ENCODE measurements at places on chromosomes 12 and 14.

DNA sequence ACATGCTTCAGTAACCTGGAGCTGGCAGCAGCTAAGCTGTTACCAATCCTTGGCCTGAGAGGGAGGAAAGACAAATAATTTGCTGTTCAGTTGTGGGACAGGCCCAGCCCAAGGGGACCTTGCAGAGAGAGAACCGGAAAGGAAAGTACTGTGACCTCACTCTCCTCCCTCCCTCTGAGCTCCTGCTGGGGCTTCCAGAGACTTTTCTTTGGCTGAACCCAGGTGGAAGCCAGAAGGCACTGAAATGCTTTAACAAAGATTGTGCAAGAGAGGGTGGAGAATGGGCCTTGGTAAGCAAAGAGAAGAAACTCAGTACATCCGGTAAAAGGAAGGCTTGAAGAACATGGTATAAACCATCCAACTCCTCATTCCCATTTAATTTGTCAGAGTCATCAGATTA, 457.1 kb downstream of the GLT1D1 start:
- no peak for DNase-seq

DNA sequence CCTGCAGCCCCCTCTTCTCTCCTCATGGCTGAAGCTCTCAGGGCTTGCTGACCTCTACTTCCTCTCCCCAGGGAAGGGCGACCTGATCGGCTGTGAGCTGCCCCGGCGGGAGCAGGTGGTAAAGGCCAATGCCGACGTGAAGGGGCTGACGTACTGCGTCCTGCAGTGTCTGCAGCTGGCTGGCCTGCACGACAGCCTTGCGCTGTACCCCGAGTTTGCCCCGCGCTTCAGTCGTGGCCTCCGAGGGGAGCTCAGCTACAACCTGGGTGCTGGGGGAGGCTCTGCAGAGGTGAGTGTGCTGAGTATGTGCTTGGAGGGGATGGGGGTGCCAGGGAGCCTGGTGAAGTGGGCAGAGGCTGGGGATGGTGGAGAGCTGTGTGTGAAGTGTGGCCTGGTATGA, 13.7 kb downstream of the MCRS1 start:
- DNase-seq: no peak

DNA sequence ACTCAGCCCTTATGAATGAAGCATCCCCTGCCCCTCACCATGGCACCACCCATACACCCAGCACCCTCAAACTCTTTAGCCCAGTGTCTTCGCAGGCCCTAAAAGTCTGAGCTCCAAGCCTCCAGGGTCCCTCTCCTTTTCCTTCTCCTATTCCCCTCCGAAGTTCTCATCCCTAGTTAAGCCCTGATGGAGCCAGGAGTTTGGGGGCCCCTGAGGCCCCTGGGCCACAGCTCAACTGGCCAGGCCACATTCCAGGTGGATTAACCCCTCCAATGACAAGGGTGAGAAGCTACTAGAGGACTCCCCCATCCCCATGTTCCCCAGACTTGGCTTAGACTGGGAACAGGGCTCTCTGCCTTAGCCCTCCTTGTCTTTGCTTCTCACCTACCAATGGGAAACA, 2.6 kb downstream of the RARG start:
- no peak for DNase-seq

GRCh38 chr14:94109915-94110250, 653 bp upstream of the IFI27 start:
- DNase-seq: no peak

GRCh38 chr12:47781479-47782371, 8.7 kb downstream of the SLC48A1 start:
- DNase-seq: no peak

- DNase-seq: no peak
Observed at GRCh38 chr12:121278169-121279070, 18.1 kb downstream of the CAMKK2 start.

- DNase-seq: no peak
Observed at GRCh38 chr14:76134231-76134630, 17.5 kb upstream of the GPATCH2L start.

DNA sequence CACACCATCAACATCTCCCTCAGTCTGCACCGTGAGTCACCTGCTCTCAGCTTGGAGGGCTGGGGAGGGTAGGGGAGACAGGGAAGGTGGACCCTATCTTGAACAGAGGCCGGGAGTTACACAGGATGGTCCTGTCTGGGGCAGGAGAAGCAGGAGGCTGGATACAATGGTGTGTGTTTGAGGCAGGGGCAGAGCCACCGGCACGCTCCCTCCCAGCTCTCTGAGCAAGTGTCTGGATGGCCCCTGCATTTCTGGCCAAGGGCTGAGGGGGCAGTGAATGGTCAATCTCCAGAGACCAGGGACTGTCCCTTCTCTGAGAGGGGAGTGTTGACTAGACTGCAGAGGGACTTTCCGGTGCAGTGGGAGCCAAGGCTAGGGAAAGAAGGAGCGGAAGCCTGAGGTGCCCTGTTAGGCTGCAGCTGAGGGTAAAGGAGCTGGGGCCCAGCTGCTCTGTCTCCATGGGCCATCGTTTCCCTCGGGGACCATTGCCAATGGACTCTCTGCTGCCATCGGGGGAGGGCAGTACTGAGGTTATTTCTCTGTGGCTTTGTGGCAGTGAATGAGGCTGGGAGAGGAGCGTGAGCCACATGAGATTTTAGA, 1.9 kb downstream of the LRP1-AS start:
- no peak for DNase-seq

DNA sequence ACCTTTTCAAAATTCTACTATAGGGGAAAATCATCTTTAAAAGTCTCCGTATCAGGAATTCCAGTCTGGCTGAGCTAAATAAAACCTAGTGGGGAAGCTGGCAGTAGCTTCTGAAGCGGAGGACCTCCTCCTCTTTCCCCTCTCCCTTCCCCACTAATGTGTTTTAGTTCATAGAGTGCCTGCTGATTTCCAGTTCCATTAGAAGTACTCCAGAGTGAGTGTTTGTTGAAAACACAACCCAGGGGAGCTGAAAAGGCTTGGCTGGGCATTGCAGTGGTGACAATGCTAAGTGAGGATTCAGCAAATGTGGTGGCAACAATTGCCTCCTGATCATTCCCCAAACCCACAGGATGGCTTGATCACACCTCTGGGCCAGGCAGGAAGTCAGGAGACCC, 144.2 kb upstream of the FRMD6 start:
- peak; percentile 15 for DNase-seq

GRCh38 chr14:36916668-36917067, 255.0 kb downstream of the PAX9 start:
- no peak for DNase-seq

GRCh38 chr14:103999795-104000440, 57.6 kb upstream of the RD3L start:
- no peak for DNase-seq

DNA sequence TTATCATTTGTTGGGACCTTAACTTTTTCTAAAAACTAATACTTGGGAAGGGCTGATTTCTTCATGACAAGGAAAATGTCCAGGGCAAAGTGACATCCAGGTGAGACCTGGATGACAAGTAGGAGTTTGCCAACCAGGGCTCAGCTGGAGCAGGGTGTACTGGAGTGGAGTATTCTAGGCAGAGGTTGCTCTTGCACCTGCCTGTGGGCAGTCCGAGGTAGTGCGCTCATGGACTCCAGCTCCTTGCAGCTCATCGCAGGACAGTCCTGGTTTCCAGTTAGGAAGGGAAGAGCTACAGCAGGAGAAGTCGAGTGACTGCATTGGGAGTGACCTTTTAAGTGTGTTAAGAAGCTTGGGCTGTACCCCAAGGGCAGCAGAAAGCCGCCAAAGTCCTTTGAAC, 175.9 kb downstream of the PELI2 start:
- no peak for DNase-seq

DNA sequence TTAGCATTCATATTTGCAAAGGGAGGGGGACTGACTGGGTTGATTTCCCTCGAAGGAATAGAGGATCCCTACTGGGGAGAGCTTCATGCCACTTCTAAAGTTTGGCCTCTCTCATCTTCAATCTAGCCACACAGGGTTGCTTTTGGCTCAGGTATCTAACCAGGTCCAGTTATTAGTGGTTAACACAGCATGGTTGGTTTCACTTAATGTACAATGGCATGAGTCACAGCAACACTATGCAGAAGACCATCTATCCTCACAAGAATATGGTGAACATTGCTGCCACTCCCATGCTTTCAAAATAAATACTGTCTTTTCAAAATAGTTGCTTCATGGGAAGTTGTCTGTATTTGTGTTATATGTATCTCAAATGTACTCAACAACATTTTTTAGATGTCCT, 6.6 kb upstream of the RAB3IP start:
- DNase-seq: no peak

GRCh38 chr12:57952766-57953165, 11.4 kb downstream of the ATP23 start:
- DNase-seq: no peak

DNA sequence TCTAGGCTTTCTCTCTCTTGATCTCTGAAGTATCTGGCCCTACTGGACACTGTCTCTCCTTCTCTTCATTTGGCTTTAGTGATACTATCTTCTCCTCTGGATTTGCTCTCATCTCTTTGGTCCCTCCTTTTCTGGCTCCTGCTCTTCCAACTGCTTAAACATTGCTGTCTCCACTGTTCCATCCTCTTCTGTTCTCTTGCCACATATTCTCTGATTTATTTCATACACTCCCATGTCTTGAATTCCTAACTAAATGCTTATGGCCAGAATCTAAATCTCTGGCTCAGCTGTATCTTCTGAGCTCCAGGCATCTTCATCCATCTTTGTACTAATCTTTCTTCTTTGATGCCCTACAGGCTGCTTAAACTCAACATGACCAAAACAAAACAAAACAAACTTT, 25.5 kb upstream of the PCED1B start:
- DNase-seq: no peak

- peak; percentile 67 for DNase-seq
Observed at GRCh38 chr14:76876076-76876475, 49.9 kb downstream of the LRRC74A start.

DNA sequence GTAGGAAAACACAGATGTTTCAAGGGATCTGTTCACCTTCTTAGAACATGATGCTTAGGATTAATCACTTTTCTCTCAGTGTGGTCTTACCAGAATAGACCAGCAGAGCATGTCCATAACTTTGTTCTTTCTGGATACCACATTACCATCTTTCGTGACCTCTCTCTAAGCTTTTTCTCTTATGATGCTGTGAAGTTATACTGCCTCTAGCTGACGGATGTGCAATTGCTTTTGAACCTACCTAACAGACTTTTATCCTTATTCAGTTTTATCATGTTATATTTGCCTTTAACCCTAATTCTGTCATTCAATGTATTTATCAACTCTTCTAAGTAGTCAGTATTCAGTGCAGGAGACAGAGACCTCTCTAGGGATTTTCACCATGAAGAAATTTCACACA, 246.7 kb downstream of the DACT1 start:
- DNase-seq: no peak

DNA sequence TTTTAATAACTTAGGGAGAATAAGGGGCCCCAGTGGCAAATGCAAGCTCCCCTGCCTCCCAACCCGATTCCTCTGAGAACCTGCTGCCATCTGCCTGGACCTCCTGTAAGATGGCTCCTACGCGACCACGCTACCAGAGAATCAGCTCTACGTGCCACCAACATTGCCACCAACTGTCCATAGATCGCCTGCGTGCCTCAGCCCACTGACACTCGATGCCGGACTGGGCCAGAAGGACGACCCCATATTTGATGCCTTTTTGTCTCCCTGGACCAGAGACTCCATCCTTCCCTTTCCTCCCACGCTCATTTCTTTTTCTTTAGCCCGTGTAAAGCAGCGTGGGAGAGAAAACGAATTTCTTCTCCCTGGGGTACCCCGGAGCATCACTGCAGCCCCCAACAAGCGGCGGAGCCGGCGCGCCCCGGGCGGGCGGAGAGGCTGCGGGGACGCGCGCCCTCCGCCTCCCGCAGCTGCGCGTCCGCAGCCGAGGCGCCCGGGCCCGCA, 565 bp upstream of the KLHL42 start:
- no peak for DNase-seq

DNA sequence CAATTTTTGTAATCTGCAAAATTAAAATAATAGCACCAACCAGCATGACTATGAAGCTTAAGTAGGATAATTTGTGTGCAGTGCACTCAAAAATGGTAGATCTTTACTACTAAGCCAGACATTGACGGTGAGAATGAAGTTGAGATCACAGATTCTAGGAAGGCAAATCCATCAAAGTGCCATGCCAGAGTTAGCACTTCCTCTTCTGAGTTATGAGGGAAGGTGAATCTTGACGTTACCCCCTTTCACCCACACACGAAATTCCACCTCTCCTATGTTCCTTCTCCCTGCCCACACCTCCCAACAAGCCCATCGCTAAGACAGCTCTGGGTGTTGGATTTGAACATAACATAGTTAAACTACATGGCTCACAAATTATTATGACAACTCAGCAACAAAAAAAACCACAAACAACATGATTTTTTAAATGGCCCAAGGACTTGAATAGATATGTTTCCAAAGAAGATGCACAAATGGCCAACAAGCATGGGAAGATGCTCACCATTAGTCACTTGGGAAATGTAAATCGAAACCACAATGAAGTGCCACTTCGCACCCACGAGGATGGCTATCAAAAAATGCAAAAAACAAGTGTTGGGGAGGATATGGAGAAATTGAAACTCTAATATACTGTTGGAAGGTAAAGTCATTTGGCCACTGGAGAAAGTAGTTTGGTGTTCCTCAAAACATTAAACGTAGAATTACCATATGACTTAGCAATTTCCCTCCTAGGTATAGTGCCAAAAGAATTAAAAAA, 119.3 kb upstream of the RAP1B start:
- no peak for DNase-seq

DNA sequence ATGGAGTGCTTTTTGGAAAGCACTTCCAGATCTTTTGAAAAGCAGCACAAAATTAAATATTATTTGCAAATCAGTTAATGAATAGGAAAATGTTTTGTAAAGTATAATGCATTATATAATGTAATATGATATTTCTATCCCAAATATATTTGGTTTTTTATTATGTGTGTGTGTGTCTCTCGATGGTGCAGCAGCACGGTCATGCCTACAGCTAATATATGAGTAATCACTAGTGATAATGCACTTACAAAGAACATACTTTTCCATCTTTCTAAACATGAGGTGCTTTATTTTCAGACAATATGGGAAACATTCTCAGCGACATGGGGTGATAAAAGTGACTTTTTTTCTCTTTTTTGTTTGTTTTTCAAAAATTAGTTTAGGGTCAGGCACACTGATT, 1.3 kb upstream of the EEA1 start:
- DNase-seq: no peak

- DNase-seq: no peak
Observed at GRCh38 chr14:64919618-64920017, 5.4 kb downstream of the CHURC1 start.

GRCh38 chr12:54240971-54241588, 38.8 kb downstream of the CBX5 start:
- DNase-seq: no peak

DNA sequence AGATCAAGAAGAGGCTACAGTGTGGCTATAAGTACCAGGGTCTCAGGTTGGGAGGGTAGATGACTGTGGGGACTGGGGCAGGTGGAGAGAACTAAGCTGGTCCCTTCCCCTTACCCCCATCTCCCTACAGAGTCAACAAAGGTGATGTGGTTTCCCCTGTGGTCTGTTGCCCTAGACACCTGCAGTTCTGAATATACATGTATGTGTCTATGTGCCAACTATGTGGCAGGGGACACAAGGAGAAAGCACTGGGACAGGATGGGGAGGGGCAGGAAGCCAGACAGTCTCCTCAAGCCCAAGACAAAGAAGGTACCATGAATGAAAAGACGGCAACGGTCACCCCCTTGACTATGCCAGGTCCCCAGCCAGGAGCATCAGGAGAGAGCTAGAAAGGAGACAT, 4.5 kb upstream of the HDAC7 start:
- DNase-seq: no peak
